Kidney epithelial cell (primary cell): ENCODE measurements at places on chromosomes 12 and 14. TPM values are rescaled to one million over a fixed set of nuclear protein-coding genes. Genes with fewer than 3 reads are reported as not detected.

- no peak for DNase-seq
Observed at GRCh38 chr12:124592481-124593160, 25.2 kb upstream of the NCOR2 start.

DNA sequence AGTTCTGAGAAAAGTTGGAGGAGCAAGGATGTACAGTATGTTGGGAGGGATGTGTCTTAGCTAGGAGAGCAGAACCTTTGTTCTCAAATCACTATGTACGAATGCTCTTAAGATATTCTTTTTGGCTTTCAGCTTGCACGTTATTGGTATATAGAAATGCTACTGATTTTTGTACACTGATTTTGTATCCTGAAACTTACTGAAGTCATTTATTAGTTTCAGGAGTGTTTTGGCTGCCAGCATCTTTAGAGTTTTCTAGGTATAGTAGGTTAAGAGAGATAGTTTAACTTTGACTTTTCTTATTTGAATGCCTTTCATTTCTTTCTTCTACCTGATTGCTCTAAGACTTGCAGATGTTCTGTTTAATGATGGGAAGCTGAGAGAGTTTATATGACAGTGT, 442.8 kb upstream of the FBXO33 start:
- DNase-seq = no peak

- DNase-seq = no peak
Observed at GRCh38 chr12:8819666-8819980, 2.8 kb upstream of the A2ML1 start.

DNA sequence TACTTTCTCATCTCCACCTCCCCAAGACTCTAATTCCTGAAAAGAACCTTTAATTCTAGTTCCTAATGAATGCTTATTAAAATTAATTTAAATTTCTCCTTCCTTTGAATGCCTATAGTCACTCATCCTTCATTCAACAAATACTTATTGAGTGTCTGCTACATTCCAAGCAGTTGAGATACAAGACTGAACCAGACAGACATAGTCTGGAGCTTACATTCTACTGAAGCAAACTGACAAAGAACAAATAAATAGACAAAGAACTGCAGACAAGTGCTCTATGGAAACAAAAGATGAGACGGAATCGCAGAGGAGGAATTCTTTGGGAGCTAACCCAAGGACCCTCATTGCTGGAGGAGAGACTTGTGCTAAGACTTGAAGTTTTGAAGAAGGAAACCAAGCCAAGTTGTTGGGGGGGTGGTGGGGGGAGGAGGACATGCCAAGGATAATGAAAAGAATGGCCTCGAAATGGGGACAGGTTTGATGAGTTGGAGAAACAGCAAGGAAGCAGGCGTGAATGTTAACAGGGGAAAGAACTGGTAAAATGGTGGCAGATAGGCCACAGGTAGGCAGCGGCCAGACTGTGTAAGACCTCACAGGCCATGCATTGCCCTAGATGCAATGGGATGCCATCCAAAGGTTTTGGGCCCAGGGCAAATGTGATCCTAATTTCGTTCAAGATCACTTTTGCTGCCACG, 9.7 kb upstream of the TDG start:
- DNase-seq = no peak

GRCh38 chr14:93749076-93749420, 39.2 kb downstream of the PRIMA1 start:
- no peak for DNase-seq

DNA sequence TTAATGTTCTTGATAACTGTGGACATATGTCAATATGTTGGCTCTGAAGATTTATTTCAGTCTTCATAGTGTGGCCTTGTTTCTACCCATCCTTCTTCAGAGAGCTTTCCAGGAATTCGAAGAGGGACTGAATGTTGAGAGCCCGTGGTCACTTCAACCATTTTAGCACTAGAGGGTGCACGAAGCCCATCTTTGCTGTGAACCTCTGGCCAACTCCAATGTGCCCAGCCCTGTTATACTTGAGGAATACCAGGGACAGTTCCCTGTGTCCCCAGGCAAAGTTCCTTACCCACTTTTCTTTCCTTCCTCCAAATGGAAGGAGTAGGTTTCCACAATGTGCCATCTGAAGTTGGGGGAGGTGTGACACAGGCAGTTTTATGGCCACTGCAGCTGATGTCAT, 603.5 kb downstream of the RPL10L start:
- peak; percentile 35 for DNase-seq

DNA sequence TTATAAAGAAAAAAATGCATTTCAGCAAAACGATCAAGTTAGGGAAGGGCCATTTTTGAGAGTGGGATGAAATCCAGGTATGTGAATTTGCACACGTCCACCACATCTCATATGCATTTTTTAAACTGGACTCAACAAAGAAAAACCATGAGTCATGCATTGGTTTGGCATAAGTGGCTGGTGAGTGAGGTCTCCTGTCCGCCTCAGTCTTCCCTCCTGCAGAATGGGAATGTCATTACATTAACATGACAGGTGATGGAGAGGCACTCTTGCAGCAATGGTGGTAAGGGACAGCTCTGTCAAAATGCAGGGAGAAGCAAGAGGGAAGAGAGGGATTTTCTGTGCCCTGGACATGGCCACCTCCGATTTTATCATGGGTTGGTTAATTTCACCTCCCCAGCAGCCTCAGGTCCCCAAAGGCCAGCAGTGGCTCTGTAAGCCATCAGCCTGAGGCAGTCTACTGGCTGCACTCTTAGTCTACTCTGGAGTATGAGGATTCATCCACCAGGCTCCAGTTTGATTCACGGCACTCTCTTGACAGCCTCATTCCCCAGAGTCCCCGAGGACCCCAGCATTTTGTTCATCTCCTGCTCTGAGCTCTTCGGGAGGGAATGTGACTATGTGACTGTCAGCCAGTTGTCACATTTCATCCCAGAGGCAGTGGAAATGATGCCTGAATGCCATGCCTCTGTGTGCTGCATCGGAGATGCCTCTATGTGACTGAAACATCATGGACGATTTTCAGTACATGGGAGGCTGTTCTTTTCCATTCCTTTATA, 17.1 kb upstream of the PWP1 start:
- no peak for DNase-seq

DNA sequence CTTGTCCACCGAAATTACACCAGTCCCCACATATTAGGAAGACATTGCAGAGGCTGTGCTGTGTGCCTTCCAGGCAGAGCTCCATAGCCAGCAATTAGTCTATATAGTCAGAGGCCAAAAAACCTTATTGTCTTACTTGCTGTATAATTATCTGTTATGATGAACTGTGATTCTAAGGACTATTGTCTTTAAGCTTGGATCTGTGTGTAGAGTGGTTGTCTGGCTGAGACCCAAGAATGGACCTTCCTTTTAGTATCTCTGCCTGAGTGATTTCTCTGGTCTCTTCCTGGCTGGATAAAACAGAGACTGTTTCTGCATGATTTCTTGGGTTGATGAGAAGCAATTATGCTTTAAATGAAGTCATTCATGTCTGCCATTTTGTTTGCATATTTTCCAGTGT, 465.3 kb downstream of the PRKD1 start:
- no peak for DNase-seq

DNA sequence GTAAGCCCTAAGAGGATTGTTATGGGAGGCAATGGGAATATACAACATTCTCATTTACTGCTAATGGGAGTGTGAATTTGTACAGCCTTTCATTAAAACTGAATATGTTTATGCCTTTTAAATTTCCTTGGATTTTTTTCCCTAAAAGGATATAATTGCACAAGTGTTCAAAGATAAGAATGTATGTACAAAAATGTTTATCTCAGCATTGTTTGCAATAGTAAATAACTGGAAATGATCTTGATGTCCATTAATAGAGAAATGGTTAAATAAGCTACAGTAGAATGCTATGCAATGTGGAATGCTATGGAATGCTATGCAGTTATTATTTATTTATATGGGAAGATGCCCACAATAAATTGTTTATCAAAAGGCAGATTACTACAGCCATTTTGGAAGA, 62.5 kb upstream of the SLC38A2 start:
- DNase-seq = no peak

DNA sequence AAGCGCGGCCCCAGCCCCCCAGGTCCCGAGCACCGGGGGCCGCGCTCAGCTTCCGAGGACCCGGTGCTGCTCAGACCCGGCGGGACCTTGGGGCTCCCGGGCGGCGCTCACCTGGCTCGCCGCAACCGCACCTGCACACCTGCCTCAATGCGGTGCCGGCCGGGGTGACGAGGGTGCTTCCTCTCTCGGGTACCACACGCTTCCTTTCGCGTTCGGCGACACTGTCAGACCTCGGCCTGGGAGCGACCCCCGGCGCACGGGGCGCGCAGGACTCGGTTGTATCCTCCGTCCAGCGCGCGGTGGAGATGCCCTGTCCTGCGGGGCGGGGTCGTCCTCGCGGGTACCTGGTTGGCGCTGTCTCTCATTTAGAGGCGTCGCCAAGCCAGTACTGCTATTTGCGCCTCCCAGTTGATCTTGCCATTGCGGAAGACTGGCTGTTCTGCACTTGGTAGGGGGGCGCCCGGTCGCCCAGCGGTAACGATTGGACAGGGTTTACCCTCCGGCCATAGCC, 718 bp downstream of the PACS2 start:
- no peak for DNase-seq

GRCh38 chr14:43764433-43764832, 742.6 kb downstream of the FSCB start:
- DNase-seq = no peak

- no peak for DNase-seq
Observed at GRCh38 chr12:112738531-112738930, 53.0 kb upstream of the RPH3A start.

DNA sequence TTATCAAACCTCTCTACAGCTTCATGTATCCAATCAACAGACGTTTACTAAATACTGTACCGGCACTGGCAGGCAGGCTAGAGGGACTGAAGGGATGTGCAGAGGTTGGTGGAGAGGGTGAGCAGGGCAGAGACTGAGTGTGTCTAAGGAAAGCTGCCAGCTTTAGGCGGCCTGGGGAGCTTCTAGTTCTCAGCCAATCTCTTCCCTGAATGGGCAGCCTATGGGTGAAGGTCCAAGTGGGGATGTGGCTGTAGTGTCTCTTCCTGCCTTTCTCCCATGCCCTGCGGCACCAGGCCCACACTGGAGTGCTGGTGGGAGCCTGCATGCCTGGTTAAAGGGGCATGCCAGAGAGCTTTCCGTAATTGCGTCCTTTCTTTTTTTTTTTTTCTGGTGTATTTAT, 239.8 kb downstream of the CACNA1C start:
- no peak for DNase-seq

- DNase-seq = no peak
Observed at GRCh38 chr12:124852329-124852831, 11.3 kb downstream of the SCARB1 start.

GRCh38 chr14:64958743-64959142, 13.4 kb downstream of the RAB15 start:
- no peak for DNase-seq

- no peak for DNase-seq
Observed at GRCh38 chr12:3200032-3200617, 122.9 kb downstream of the TSPAN9 start.

DNA sequence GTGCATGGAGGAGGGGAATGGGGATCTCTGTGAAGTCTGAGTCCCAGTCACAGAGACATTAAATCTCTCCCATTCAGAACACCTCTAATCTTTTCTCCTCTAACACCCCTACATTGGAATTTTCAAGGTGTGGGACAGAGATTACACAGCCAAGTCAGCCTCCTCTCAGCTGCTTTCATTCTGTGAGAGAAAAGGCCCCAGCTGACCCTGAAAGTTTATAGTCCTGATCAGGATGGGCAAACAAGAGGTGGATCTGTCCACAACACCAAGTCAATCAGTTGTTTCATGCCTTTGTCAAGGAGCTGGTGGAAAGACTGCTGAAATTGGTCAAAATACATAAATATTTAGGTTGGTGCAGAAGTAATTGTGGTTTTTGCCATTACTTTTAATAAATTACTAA, 218.9 kb downstream of the SEC23A start:
- DNase-seq = no peak

DNA sequence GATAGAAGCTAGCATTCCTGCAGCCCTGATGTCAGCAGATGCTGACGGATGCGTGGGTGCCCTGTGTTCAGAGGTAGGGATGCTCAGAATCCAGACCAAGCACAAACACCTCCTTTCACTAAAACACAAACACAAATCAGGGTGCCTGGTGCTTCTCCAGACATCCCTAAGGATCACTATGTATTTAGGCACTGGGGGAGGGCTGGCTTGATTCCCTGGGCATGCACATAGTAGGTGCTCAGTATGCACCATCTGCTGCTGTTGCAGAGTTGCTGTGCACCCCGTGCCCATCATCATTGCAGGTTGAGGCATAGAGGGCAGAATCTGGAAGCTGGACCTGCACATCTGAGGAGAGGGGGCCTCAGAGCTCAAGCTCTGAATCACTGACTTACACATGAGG, 114.8 kb downstream of the PHETA1 start:
- no peak for DNase-seq

DNA sequence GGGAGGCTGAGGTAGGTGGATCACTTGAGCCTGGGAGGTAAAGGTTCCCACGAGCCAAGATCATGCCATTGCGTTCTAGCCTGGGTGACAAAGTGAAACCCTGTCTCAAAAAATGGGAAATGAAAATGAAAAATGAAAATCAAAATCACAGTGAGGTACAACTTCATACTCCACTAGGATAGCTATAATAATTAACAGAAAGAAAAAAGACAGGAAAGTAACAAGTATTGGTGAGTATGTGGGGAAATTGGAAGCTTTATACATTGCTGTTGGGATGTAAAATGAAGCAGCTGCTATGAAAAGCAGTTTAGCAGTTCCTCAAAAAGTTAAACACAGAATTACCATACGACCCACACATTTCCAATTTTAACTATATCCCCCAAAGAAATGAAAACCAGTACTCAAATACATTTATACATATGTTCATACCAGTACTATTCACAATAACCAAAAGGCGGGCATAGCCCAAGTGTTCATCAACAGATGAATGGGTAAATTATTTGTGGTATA, 22.2 kb downstream of the SGPP1 start:
- DNase-seq = no peak

DNA sequence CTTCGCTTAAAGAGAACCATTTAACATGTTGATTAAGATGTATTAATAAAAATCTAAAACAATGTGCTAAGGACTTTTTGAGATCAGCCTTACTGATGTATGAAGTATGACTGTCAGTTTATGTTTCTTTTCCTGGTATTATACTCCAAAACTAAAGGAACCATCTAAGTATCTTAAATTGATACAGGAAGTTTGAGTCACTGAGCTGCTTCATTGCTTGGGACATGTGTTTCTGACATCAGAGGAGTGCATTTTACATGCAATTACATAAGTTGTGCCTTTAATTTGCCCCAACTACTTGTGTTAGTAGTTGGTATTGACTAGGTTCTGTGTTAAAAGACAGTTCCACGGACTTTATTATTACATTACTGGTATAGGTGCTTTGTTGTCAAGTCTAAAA, 50.9 kb downstream of the PROX2 start:
- DNase-seq = peak; percentile 14

VASH1 gene
- total RNA-seq = 8.6 and 8.7 TPM in 2 replicates

LBHD2 gene
- not detected in 2 replicates for total RNA-seq

LDHB gene
- 529 and 625 TPM in 2 replicates for total RNA-seq

RPS6KL1 gene
- total RNA-seq = 20.0 and 20.7 TPM in 2 replicates

NEUROD4 gene
- total RNA-seq = not detected in 2 replicates

GNB3 gene
- total RNA-seq = 0.34 and 0.38 TPM in 2 replicates

NOVA1 gene
- total RNA-seq = 1.4 and 1.7 TPM in 2 replicates

KRT2 gene
- total RNA-seq = not detected in 2 replicates

DICER1 gene
- 43.6 and 47.3 TPM in 2 replicates for total RNA-seq

KCNMB4 gene
- 1.1 and 1.6 TPM in 2 replicates for total RNA-seq

OASL gene
- 0.58 and 1.4 TPM in 2 replicates for total RNA-seq
